T-cell (primary cell): ENCODE measurements at places on chromosomes 13 and 19. TPM values are rescaled to one million over a fixed set of nuclear protein-coding genes. Genes with fewer than 3 reads are reported as not detected.

Gene FAM187B
- total RNA-seq, result not detected

Gene KANK3
- 4.4 TPM for total RNA-seq

Gene SIGLEC12
- not detected for total RNA-seq

Gene UGGT2
- not detected for total RNA-seq

DNA sequence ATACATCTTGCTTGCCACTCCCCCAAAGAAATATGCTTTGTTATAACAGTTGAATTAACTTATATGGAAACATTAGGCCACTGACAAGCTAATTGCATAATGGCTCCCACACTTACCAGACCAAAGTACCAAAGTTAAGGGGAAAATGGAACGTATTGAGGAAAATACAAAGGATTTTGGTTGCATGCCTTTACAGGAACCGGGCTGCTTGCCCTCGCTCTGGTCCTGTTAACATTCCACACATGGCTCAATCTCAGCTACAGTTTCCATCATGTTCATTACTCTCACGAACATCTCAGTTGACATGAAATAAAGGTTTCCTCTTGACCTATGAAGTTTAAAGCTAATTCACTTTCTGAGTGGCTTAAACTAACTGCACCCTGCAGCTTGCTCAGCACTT is 220.7 kb upstream of the RXFP2 start:
- DNase-seq, result no peak

DNA sequence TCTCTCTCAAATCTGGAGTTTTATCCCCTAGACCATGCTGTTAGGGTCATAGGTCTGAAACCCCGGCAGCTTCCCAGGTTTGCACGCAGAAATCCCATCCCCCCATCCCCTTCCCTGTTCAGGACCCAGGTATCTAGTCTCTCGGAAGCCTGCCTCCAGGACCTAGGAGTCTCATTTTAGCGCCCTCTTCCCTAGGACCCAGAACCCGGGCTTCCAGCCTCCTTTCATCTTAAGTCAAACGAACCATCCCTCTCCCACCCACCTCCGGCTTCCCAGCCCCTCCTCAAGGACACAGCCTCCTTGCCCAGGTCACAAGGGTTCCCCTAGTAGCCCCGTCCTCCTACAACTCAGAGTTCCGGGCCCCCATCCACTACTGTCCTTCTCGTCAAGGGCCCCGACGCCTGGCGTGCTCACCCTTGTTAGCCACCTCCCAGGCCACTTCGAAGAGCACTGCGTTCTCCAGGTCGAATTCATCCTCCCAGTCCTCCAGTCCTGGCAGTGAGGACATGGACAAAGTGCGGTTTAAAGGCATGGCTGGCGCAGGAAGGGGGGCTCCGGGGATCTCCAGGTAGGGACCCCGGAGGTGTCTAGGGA is 431 bp downstream of the GYS1 start:
- no peak for DNase-seq

GRCh38 chr19:17285415-17286135 is 3.9 kb downstream of the ANKLE1 start:
- no peak for DNase-seq
